Stimulated activated effector memory CD8-positive, alpha-beta T cell treated with anti-CD3 and anti-CD28 coated beads, Interleukin-12 subunit alpha, Interleukin-12 subunit beta, amount 100 ng/mL, for 72 hours (primary cell): ENCODE measurements at places on chromosomes 6 and 20.

DNA sequence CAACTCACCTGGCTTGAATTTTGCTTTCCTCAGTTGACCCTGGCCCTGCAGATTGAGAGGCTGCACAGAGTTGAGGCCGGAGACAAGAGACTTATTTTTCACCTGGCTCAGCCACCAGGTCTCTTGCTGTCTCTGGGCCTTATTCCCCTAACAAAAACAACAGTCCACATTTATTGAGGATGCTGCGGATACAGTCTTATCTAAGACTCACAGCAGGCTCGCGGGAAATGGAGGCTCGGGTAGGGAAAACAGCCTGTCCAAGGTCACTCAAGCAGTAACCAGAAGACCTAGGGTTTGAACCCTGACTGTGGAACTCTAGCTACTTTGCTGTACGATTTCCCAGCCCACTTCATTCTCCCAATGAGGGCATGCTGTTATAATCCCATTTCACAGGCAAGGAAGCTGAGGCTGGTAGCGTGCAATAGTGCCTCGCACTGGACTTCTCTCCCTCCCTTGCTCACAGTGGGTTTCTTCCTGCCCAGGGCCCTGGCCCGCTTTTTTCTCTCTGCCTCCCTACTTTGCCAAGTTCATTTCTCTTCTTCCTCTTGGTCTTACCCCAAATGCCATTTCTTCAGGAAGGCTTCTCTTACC lies 57.7 kb downstream of the RBM38 start:
- no peak for DNase-seq

- no peak for DNase-seq
Observed at GRCh38 chr6:34059914-34060313, 86.0 kb downstream of the GRM4 start.

DNA sequence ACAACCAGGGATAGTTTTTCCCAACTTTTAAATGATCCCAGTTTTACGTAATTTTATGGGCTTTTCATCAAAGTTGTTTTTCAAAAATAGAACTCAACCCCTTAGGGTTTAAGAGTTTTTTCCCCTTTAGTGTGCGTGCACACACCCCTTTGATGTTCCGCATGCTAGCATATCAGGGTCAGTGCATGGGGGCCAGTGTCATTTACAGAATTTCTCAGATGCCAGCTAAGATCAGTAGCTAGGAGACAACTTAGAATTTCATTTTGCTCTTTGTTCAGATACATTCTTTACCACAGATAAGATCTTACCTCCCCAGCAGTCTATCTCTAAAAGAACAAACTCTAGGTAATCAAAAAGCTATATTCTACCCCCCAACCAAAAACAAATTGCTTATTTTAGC lies 238.5 kb upstream of the SASH1 start:
- no peak for DNase-seq

GRCh38 chr20:53592992-53593465 lies 610 bp downstream of the ZNF217 start:
- no peak for DNase-seq

DNA sequence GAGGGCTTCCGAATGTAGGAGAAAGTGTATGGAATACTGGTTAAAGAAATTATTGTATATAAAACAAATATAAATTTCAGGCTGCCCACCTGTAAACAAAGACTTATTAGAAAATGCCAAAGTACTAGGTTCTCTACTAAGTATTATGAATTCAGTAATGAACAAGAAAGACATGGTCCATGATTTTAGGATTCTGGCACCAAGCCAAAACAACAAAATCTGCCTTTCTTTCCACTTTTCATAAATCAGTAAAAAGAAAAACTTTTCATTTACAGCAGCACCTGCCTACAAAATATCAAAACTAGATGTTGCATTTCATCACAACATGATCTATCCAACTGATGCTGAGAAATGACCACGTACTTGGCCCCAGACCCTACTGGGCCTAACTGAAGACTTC lies 14.5 kb upstream of the SNRPB start:
- DNase-seq, result no peak

- DNase-seq, result no peak
Observed at GRCh38 chr6:90658497-90658896, 71.6 kb upstream of the MAP3K7 start.

DNA sequence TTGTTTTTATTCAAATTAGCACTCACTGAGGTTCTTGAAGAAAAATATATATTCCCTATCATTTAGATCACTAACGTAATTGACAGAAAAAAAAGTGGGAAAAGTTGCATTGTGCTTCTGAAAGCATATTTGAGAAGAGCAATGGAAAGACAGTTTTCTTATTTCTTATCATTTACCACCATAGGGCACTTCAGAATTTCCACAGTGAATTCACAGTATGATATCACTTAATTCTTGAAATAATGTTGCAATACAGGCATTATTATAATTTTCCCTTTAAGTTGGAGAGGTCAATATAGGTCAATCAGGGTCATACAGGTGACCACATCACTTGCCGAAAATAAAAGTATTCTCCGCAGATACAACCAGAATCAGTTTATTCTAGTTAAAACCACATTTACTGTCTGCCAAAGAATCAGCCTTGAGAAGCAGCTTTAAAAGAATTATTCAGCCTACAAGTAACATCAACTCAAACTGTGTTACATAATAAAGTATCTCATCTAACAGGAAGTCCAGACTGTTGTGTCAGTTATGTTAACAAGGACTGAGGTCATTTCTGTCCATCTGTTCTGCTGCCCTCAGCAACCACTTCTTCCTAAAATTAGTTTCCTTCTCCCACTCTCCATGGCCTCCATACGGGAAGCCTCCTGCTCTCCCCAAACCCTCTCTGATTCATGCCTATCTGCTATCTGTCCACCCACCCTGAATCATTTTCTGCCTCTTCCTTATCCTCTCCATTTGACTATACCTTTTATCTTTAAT lies 121.2 kb downstream of the SIM1 start:
- DNase-seq, result no peak

- DNase-seq, result no peak
Observed at GRCh38 chr6:43120944-43121913, 45.1 kb downstream of the PTK7 start.

- no peak for DNase-seq
Observed at GRCh38 chr6:21595285-21596144, 2.0 kb downstream of the SOX4 start.

- no peak for DNase-seq
Observed at GRCh38 chr6:30719356-30719755, 796 bp upstream of the TUBB start.

GRCh38 chr20:53389516-53390300 lies 203.9 kb downstream of the ZNF217 start:
- DNase-seq, result no peak

DNA sequence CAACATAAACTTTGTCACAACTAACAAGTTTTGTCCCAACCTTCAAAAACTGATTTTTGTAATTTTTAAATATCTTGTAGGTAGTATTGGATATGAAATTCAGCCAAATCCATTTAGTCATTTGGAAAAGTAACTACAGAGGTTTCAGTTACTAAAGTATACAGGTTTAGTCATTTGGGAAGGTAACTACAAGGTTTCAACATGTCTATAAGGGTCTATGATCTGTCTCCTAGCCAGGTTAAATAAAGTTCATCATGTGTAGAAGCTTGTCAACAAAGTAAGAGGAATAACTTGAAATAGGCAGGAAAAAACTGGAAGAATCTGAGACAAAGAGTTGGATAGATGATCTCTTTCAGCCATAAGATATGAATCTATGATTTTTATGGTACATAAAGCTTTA lies 229.8 kb downstream of the COL12A1 start:
- DNase-seq, result no peak

DNA sequence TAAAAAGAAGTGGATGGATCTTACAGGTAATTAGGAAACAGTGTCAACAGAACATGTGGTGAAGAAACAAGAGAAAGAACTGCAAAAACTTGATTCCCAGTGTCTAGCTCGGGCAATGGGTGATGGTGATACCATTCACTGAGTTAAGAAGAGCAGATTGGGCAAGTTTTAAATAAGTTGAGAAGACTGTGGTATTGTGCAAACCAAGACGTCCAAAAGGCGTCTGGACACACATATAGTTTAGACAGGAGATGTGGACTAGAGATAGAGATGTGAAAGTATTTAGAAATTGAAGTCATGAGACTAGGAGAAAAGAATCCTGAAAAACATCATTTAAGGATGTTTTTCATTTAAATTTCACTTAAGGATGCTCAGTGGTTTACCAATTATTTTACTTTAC lies 53.9 kb downstream of the CDK19 start:
- no peak for DNase-seq

- no peak for DNase-seq
Observed at GRCh38 chr20:61524951-61525666, 273.0 kb downstream of the CDH4 start.

GRCh38 chr6:143840595-143841265 lies 2.4 kb upstream of the LTV1 start:
- no peak for DNase-seq

DNA sequence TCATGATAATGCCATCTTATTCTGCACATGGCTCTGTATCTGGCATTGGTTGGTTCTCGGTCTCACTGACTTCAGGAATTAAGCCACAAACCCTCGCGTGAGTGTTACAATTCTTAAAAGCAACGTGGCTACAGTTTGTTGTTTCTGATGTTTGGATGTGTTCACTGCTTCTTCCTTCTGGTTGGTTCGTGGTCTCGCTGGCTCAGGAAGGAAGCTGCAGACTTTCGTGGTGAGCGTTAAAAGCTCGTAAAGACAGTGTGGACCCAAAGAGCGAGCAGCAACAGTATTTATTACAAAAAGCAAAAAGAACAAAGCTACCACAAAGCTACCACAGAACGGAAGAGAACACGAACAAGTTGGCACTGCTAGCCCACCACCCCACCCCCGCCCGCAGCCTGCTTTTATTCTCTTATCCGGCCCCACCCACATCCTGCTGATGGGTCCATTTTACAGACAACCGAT lies 51.1 kb downstream of the MYLIP start:
- DNase-seq, result no peak

DNA sequence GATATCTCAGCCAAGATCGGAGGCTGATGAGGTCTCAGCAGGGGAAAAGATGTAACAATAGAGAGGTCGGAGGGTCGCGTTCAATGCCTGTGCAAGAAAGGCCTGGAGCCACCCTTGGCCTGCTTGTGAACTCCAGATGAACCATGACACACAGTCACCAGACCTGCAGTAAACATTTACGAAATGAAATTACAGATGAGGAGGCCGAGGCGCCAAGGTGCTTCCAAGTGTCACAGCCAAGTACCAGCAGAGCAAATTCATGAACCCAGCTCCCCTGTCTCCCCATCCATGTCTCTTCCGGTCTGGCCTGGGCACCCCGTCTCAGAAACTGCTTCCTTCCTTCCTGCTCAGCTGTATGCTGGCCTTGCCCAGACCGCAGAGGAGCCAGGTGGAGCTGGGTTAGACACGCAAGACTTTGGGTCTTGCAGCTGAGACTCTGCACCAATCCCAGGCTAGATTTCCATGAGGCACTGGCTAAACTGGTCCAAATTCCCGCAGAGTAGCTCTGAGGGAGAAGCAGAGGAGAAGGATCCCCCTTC lies 48.1 kb downstream of the CHMP4B start:
- no peak for DNase-seq
